WERI-Rb-1 (cell line): ENCODE measurements at places on chromosomes 1 and 21.

DNA sequence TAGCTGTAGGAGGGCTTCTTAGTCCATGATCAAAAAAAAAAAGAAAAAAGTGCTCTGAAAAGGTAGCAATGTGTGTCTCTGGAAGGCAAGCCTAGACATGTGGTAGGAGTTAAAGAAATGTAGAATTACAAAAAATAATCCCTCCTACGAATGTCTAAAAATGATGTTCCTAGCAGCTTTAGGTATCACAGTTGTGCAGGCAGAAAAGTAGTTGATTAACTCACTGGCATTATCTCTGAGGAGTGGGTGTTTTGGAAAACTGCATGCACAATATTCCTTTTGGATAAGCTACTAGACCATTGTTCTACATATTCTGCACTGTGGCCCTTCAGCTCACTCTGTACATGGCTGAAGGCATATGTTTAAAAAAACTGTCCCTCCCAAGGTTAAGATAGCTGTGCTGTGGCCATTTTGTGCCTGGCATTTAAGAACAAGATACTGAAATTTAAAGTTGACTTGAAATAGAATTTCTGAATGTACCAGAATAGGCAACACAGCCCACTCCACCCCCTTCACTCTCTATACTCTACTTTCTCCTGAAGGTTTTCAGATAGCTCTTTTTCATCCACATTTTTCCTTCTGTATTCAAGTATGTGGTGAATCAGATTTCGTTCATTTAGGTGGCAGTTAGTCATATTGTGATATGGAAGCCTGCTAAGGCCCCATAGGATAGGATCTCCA is 463.9 kb upstream of the LRRC7 start:
- DNase-seq: no peak

DNA sequence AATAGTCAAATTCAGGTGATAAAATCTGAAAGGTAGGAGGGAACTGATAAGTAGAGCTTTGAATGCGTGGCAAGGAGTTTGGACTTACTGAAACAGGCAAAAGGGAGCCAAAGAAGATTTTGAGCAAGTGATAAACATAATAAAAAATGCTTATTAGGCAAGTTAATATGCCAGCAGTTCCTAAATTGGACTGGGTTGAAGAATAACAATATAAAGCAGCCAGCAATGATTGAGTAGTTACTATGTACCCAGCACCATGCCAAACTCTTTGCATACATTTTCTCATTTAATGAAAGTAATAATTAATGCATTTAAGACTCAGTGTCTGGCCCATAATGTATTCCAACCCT is 23.8 kb upstream of the AHCYL1 start:
- no peak for DNase-seq

GRCh38 chr1:189619682-189620332 is 857.9 kb downstream of the BRINP3 start:
- DNase-seq: no peak

DNA sequence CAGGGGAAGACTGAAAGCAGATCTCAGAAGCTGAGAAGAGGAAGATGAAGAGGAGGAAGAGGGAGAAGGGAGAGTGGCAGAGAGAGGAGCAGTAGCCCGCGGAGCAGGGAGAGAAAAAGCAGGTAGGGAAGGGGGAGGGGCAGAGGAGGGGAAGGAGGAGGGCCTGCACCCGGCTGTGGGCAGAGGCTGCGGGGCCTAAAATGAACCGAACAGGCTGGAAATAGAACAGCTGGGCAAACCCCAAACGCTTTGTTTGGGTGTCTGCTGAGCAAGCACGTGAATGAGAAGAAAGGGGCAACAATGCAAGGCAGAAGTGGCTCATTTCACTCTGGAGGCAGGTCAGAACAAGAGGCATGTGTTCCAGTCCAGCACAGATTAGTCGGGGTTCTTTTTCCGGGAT is 33.5 kb downstream of the KCNC4 start:
- DNase-seq: peak; percentile 51

GRCh38 chr1:159229260-159229885 is 24.7 kb downstream of the ACKR1 start:
- no peak for DNase-seq

DNA sequence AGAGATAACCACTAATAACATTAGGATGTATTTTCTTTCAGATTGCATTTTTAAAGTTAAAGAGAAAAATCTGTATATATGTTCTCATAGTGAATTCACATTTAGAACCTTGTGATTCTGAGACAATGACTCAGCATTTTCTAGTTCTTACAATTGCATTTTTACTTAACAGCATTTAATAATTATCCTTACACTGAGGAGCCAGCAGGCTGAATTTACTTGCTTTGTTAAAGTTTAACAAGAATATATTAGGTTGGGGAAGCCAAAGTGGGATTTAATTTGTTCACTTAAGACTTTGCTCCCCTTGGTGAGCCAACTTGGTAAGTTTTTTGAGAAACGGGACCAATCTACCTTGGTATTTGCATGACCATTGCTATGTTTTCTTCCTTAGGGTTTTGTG is 4.5 kb downstream of the PATJ start:
- DNase-seq: no peak

DNA sequence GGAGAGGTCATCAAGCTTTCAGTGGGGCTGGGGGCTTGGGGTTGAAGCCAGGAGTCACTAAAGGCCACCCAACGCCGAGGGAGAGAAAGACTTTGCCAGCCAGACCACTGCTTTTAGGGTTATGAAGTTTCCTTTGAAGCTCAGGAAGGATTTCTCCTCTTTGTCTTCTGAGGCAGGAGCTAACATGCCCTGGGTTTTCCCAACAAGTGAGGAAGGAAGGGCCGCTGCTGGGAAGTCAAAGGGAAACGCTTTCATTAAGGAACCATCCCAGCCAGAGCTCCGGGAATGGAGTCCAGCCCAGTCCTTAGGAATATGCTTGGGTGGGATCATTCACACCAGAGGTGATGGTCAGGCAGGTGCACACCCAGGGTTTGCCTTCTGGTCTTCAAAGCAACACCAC is 436.9 kb downstream of the PRDM2 start:
- DNase-seq: no peak

DNA sequence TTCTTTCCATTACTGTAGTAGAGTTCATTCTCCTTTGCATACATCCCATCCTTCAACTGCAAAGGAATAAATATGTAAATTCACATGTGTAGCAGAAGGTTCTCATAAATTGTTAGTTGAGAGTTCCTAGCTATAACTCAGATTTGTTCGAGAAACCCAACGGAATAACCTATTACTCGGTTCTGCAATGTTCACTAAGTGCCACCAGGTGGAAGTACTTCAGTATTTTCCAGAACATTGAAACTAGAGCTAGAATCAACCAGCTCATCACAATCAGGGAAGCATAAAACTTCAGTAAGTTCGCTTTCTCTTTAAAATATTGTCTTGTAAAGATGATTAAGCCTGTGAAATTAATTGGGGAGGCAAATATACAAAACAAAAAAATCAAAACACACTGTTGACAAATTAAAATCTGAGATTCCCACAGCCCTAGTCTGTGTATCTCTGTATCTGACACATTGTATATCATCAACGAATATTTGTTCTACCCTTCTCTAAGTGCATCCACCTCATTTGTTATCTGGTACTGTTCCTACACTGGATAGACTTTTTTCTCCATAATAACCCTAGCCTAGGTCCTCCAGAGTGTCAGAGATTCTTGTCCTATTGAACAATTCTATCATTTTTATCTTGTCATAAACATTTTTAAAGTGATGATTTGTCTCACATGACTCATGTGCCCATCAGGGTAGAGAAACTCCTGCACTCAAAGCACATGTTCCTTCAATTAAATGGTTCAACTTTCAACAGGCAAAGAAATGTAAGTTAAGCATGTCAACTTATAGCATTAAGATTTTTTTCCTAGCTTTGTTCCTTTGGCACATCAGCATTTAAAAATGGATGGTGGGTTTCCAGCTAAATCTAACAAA is 31.9 kb downstream of the MROH9 start:
- DNase-seq: no peak
